Activated CD4-positive, alpha-beta T cell treated with anti-CD3 and anti-CD28 coated beads for 4 hours (primary cell): ENCODE measurements at places on chromosomes 13 and 19.

DNA sequence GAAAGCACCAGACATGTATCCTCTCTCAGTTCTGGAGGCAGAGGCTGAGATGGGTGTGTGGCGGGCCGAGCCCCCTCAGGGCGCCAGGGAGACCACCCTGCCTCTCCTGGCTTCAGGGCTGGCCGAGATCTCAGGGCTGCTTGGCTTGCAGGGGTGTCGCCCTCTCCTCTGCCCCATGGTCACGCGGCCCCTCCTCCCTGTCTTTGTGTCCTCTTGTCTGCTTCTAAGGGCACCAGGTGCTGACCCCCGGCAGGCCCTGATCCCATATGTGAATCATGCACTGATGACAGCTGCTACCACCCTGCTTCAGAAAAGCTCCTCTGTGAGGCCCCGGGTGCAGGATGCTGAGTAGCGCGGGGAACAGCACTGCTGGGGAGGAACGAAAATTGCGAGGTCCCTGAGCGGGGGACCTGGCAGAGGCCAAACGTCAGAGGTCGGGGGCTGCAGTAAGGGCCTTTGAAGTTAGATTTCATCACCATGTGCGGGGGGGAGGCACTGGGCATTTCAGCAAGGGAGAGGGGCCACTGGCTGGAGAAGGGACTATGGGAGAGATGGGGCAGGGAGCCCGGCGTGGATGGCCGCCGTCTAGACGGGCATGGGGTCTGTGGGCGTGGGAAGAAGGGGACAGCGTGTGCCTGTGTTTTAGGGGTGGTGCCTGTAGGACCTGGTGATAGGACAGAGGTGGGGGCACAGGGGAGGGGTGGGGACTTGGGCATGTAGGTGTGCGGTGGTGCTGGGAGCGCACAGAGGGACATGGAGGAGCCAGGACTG, 125.2 kb downstream of the KDM4B start:
- DNase-seq: no peak

GRCh38 chr13:51243832-51244231, 21.6 kb downstream of the FAM124A start:
- no peak for DNase-seq

GRCh38 chr13:28503182-28503967, 8.4 kb upstream of the FLT1 start:
- DNase-seq: no peak

DNA sequence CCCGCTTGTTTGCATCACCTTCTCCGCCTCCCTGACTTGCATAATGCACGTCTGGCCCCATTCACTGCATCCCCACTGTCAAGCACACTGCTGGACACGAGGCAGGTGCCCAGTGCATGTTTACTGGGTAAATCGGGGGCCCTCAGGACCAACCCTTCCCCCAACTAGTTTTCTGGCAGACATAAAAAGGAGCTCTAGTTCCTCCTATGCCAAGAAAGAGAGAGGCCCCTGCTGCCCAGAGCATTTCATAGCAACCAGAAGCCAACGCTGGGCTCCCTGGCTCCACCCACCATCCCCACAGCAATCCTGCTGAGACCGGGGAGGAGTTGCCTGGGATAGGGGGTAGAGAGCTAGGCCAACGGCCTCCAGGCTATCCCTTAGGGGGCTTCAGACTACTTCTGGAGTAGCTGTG, 23.2 kb downstream of the ANKRD27 start:
- DNase-seq: no peak

DNA sequence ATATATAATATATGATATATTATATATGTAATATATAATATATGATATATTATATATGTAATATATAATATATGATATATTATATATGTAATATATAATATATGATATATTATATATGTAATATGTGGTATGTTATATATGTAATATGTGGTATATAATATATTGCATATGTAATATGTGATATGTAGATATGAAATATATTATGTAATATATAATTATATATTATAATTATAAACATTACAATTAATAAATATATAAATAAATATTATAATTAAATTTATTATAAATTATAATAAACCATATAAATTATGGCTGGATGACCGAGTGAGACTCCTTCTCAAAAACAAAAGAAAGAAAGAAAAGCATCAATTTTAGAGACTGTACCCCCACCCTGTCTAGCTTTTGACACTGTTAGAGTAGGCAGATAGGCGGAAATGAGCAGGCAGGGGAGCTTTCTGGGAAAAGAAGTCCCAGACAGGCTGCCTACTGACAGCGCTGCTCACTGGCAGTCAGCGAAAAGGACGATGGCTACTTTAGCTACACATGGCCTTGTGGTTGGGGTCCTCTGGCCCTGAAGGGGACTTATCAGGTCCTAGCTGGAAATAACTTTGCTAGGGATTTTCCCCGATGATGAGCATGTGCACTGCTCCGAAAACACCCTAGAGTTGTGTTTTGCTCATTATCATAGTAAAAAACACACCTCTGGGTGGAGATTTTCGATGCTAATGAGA, 19.7 kb downstream of the C3 start:
- DNase-seq: no peak

DNA sequence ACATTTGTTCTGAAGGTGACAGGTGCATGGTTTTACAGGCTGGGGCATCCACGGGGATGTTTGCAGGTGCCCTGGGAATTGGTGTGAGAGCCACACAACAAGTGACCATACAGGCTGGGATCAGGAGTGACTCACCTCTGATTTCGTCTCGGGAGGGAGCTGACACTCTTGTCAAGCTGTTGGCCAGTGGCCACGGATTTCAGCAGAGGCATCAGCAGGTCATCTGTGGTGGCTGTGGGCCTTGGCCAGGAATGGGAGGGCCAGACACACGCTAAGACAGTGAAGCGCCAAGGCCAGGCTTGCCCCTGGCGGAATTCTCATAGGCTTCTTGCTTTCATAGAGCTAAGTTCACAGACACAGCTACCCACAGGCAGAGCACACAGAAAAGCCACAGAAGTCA, 108.6 kb downstream of the HSPH1 start:
- DNase-seq: no peak

DNA sequence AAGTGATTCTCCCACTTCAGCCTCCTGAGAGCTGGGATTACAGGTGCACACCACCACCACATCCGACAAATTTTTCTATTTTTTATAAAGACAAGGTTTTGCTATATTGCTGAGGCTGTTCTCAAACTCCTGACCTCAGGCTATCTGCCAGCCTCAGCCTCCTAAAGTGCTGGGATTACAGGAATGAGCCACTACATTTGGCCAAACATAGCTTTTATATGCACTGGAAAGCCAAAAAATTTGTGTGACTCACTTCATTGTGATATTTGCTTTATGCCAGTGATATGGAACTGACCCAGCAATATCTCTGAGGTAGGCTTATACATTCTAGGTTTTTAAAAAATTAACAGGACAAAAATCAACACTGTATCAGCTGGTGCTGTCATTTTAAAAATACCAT, 26.8 kb upstream of the ACOD1 start:
- no peak for DNase-seq

- DNase-seq: no peak
Measured at GRCh38 chr13:88744289-88744688, 1073.1 kb downstream of the SLITRK5 start.

DNA sequence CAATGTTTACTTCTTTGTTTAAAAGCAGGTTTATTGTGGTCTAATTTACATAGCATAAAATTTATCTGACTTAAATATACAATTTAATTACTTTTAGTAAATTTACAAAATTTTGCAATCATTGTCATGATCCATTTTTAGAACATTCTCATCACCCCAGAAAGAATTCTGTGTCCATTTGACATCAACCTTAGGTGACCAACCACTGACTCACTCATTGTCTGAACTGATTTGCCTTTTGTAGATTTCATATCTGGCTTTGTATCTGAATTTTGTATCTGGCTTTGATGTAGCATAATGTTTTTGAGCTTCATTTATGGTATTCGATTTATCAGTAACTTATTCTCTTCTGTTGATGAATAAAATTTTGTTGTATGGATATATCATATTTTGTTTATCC, 40.4 kb downstream of the EDNRB start:
- no peak for DNase-seq

DNA sequence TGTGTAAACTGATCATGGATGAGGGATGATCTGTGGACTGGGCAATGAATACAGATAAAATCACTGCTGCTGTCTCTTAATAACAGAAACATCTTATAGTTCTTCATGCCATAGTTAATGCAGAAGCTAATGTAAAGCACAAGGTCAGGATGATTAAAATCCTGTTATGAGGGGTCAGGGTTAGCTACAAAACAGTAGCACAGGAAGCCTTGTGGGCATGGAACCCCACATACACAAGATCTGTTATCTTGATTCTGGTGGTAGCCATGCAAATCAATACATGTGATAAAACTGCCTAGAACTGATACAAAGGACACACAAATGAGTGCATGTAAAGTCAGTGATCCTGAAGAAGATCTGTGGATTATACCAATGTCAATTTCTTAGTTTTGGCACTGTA, 96.4 kb downstream of the KLF12 start:
- DNase-seq: no peak

- no peak for DNase-seq
Measured at GRCh38 chr13:25756912-25757311, 294.9 kb downstream of the SHISA2 start.

DNA sequence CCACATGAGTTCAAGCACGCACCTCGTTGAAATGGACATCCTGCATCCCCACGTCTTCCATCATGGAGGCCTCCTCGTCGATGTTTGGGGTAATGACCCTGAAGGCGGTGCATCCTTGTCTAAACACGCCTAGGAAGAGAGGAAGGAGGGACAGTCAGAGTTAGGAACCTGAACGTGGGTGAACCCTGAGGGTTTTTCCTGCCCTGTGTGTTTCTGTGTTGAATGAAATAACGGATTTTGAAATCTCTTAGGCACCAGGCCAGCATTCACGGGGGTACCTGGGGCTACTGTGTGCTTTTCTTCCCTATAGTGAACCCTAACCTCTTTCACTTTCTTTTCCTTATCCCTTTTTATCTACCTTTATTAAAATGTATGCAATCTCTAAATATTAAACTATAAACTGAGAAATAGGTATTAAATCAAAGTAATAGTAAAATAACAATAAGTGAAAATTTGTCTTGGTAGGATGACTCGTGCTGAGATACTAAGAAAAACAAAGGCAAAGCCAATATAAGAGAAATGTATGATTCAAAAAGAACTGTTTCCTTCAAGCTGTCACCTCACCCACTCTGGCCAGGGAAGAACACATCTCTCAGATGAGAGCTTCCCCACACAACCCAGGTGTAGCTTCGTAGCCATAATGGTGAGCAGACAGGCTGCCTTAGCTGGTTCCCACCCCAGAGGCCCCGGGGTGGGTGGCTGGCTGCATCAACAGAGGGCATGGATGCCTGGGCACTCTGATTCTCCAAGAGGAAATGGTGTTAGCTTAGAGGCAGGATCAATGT, 72.1 kb upstream of the SLC15A1 start:
- no peak for DNase-seq

DNA sequence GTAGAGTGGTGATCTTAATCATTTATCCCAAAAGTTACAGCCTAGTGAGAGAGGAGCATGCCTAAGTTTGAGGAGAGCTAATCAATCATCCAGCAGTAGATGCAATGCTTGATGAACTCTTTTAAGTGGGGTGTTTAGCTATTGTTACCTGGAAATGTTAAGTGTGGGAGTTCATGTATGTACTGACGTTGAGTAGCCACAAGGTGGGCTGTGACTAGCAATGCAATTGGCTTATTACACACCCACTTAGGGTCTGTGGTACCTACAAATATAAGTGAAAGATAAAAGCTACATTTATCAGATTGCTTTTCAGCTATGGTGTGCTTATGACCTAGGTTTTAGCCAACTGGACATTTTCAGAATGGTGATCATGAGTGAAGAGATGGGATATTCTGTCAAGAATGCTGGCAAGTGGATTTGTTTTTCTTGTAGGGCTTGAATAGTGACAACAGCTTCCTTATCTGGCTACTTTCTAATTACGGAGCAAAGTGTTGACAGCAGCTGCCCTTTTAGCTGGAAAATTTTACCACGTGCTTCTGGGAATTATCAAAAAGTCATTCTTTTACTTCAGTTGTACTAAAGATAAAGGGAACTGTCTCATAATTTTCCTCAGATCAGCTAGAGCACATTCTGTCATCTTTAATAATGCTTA, 170.6 kb downstream of the POSTN start:
- no peak for DNase-seq

DNA sequence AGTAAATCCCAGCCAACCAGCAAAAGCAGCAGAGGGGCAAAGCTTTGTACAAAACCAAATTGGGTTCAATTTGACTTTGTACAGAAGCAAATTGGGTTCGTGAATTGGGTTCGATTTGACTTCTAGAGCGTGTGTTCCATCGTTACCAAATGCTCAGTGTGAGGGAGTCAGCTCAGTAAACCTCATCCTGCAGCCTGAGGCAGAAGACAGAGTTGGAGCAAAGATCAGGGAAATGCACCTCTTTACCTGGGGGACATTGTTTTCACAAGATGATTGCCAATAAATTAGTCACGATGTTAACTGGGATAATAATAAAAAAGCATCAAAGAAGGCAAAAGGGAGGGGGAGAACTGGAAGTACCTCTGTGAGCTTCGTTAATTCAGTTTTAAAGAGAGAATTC, 1.5 kb downstream of the RAB20 start:
- no peak for DNase-seq

- no peak for DNase-seq
Measured at GRCh38 chr13:113602291-113602988, 17.9 kb downstream of the TFDP1 start.

DNA sequence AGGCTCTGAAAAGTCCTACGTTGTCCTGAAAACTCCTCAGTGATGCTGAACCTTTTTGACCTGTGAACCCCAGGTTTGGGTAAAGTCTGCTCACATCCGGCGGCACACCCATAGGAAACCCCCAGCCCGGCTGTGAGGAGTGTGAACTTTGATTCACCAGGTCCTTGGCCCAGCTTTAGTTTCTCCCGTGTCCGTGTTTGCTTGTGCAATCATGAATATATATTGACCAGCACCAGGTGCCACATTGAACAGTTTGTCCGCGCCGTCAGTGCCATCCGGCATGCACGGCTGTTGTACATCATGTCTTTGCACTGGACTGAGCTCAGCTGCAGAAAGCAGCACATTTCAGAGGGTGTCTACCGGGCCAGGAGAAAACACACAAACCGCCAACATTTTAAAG, 45.3 kb downstream of the NFIC start:
- DNase-seq: no peak

GRCh38 chr13:88627071-88627470, 955.9 kb downstream of the SLITRK5 start:
- no peak for DNase-seq

DNA sequence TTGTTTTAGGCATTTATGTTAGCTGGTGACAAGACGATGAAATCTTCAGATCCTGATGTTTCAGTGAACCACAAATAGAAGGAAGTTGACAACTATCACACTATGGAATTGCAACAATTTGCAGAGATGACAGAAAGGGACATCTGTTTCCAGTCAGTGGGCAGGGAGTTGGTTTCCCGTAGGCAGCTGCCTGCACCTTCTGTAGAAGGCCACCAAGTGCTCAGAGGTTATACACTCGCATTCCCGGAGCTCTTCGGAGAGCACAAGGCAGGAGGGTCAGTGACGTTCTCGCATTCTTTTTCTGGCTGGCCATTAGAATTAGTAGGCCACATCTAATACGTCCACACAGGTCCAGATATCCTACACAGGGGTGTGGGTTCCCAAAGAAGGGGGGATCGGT, 129.4 kb downstream of the SHISA2 start:
- no peak for DNase-seq
